ENCODE measurements at places on chromosomes 12 and 14.

DNA sequence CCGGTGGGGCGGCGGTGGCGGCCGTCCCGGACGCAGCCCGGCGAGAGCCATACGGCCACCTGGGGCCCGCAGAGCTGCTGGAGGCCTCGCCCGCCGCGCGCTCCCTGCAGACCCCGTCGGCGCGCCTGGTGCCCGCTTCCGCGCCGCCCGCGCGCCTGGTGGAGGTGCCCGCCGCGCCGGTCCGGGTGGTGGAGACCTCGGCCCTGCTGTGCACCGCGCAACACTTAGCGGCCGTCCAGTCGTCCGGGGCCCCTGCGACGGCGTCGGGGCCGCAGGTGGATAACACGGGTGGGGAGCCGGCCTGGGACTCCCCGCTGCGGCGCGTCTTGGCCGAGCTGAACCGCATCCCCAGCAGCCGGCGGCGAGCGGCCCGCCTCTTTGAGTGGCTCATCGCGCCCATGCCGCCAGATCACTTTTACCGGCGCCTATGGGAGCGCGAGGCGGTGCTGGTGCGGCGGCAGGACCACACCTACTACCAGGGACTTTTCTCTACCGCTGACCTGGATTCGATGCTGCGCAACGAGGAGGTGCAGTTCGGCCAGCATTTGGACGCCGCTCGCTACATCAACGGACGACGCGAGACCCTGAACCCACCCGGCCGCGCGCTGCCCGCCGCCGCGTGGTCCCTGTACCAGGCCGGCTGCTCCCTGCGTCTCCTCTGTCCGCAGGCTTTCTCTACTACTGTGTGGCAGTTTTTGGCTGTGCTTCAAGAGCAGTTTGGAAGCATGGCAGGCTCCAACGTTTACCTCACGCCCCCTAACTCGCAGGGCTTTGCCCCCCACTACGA is 716 bp downstream of the RIOX1 start:
- DNase-seq, result peak; percentile 47

GRCh38 chr12:15227004-15227679 is 5.9 kb upstream of the RERG start:
- DNase-seq, result no peak

GRCh38 chr14:28057359-28058296 is 709.0 kb upstream of the FOXG1 start:
- DNase-seq, result no peak

DNA sequence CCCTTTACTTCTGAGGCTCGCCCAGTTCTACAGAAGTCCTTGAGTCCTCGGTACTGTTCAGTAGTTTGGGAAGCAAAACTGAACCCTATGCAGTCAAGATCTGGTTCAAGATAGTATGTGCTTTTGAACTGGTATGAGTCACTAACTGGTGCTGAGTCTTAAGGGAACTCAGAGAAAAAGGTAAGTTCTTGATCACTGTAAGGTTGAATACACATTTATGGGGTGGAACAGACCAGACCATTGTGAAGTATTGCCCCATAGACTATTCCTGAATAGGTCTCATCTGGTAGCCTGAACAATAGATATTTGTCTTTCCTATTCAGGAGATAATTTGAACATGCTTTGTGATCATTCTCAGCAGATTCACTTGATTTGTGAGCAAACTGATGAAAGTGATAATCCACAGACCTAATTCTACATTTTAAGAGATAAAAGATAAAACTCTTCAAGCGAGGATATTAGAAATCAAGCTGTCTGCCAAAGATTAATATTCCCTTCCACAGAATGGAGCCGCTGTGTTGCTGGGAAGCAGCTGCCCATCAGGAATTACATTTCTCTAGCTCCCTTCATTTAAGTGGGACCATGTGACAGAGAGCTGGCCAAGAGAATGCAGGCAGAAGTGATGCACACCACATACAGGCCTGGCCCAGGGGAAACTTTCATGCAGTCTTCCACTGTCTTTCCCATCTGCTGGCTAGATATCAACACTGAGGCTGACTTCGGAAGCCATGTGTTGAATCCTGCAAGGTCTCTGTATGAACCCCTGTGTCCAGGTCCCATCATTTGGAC is 369.8 kb upstream of the GARIN6 start:
- no peak for DNase-seq

GRCh38 chr12:108772247-108772646 is 40.9 kb upstream of the CORO1C start:
- no peak for DNase-seq

GRCh38 chr12:40063414-40063813 is 42.5 kb downstream of the SLC2A13 start:
- DNase-seq, result no peak

DNA sequence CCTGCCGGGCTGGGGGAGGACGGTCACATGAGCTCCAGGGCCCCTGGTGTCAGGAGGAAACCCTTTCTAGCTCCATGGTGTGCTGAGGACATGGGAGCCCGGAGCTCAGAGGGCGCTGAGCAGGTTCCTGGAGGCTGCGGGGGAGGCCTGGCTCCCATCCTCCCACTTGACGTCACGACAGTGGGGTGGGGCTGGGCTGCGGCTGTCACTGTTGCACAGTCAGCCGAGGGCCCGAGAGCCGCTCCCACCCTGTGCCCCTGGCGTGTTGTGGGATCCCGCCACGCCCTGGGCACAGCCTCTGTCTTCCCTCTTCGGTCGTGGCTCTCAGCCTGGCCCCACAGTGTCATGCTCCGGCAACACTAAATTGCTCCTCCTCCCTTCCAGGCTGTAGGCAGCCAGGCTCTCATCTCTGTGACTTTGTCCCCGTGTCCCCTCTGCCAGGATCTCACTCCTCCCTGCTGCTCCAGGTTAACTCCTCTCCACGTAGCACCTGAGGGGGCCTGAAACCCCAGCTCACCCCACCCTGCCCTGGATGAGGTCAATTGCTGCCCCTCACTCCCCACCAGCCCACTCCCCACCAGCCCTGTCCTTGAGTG is 33.0 kb downstream of the BEGAIN start:
- no peak for DNase-seq

GRCh38 chr14:80003138-80003537 is 208.2 kb downstream of the DIO2 start:
- DNase-seq, result no peak

DNA sequence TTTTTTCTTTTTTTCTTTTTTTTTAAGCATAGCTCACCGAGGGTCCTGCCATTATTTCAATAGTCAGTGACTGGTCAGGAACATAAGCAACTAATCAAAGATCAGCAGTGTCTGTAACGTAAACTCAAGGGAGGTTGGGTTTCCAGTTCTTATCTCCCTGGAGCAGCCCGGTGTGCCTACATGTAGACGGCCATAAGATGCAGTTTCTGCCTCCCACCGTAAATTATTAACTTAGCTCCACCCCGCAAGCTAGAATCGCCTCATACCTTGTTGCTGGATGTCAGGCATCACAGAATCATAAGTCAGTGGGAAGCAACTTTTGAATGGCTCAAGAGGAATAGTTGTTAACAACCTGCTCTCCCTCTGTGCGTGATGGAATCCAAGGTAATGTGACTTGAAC is at the start of gene MYO1H:
Gene MYO1H (plus strand): TSS at position 312 of the 400 bp plus-strand sequence. CDS start 61 bp downstream, at position 373.
- no peak for DNase-seq

- no peak for DNase-seq
These were observed 6.3 kb upstream of the ART4 start for GRCh38 chr12:14849661-14850060.

GRCh38 chr12:13165617-13166041 is 30.9 kb upstream of the EMP1 start:
- peak; percentile 68 for DNase-seq

- DNase-seq, result no peak
These were observed 42.1 kb downstream of the AK7 start for GRCh38 chr14:96434040-96434439.

- DNase-seq, result no peak
These were observed 10.3 kb downstream of the TTC7B start for GRCh38 chr14:90805662-90806540.

DNA sequence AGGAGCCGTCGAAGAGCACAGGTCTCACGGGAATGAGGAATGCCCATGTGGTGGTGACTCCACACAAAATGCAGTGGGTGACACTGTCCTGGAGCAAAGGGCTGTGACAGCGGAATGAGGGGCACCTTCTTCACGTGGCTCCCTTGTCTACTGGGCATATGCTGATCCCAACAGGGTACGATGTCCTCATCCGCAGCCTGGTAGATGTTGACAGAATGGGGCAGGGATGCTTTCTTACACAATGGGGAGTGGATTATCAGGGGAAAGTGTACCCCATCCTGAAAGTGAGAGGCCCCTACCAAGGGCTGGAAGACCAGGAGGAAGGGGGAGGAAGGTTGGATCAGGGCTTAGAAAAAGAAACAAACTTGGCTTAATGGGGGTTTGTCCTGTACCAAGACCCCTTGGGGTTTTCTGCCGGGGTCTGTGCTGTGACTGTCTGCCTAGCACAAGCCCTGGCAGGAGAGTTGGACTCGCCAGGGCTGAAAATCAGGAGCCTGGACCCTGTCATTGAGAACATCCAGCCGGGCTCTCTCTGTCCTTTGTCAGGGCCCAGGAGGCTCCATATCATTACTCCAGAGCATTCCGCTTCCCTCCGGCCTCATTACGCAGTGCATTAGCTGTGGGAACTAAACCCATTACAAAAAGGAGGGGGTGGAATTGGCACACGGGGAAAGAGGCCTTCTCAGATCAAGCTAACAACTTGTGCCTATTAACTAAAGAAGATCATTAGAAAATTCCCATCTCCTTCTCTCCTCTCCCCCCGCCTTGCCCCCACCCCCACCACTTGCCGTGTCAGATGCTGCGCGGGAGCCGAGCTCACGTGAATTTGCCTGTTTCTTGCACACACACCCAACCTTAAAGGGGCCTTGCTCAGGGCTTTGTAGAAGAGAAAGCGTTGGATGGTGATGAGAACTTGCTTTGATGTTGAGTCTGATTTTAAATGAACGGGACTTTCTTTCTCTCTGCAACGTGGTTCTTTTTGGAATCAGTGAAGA is 171.8 kb upstream of the PARP11 start:
- DNase-seq, result no peak

DNA sequence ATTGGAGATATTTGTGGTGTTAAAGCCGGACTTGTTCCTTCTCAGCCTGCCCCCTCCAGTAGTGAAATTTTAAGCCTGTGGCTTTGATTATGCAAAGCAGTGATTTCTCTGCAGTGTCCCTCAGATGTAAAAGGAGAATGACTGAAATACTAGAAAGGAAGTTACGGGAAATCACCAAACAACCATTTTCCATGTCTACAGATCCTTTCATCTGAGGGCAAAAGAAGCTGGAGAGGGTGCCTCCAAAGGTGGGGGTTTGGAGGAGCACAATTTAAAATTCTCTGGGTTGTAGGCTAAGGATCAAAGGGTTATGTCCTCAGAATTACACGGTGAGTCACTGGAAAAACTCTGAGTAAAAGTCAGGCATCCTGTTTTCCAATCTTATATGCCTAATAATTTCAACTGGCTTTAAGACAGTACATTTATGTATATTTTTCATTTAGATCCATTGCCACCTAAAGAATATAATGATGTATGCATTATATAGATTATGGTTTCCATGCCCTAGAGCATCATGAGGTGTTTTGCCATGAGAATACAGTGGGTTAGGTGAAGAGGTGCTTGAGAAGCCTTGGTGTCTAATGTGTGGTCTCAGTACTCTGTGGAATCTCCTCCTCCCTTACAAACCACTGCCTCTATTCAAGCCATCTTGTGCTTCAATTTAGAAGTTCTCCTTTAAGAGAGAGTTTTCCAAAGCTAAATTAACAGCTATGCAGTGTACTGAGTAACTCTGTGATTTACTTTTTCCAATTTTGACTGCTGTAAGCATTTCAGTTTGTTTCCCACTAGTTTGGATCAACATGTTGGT is 362.1 kb downstream of the RAD51B start:
- no peak for DNase-seq

DNA sequence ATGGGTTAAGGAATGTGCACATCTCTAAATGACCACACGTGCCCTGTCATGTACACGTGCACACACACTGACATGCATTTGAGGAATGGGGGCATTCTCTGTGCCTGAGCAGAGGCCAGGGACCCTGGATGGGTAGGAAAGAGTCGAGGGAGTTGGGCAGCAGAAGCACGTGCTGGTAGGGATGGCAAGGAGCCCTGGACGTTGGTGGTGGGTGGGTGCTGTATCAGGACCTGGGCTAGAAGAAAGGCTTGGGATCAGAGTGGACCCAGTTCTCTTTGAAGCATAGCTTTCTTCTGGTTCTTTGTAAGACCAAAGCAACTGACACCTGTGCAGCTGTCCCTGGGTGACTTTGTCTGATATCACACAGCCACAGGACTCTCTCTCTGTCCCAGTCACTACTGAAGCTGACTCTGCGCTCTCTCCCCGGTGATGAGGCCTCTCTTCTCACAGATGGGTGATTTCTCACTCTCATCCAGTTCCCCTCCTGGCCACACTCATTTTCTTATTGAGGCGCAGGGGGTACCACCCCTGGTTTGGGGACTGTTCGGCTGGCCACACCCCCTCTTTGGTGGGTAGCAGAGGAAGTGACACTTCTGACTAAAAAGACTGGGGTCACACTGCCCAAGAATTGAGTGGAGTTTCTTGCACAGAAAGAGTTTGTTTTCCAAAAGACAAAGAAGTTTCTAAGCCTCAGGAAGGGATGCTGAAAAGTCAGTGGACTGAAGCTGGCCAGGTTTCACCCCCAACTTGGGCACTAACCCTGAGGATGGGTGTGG is 171.7 kb upstream of the RTL1 start:
- no peak for DNase-seq

DNA sequence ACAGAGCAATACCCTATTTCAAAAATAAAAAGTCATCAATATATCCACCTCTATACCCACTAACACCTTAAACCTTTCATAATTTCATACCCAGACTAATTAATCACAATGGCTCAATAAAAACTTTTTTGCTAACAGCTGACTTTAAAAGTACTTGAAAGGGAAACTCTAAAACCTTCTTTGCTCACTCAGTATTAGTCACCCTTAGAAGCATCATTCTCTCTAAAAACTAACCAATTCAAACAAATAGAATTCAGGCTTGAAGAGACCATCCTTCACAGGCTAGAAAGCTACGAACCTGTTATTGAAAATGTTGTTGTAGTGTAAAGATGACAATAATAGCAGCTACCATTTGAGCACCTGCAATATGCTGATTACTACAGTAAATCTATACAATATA is 37.2 kb downstream of the HECTD1 start:
- DNase-seq, result no peak

DNA sequence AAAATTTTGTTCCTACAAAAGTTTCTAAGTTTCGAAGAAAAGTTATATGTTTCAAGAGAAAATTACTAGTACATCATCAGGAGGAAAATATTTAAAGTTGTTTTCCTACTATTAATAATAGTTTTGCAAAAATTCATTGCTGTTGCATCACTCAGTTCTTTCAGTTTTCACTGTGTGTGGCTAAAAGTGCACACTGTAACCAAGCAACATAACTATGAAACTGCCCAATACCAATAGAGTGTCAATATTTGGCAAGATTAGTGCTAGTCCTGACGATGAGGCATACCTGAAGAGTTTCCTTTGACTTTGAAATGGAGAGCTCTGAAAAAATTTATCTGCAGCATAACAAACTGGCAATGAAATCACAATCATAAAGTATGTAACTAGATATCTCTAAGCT is 194.3 kb downstream of the CPNE8 start:
- DNase-seq, result no peak

- no peak for DNase-seq
These were observed 70.9 kb downstream of the TBK1 start for GRCh38 chr12:64522807-64523206.

All from activated CD4-positive, alpha-beta T cell treated with anti-CD3 and anti-CD28 coated beads for 1 hour (primary cell).